ENCODE measurements at places on chromosomes 2 and 18.
A peak's percentile ranks its signal among the peaks of the same experiment; 100 is the strongest.

- DNase-seq, result no peak
Measured at GRCh38 chr2:52611759-52612158, 1155.8 kb upstream of the CHAC2 start.

GRCh38 chr2:54957321-54957999 is 92.8 kb downstream of the RTN4 start:
- no peak for DNase-seq

- no peak for DNase-seq
Measured at GRCh38 chr2:239806276-239806675, 218.9 kb downstream of the NDUFA10 start.

- no peak for DNase-seq
Measured at GRCh38 chr2:212997526-212998020, 153.8 kb downstream of the IKZF2 start.

GRCh38 chr18:22043837-22044236 is 125.6 kb upstream of the GATA6 start:
- no peak for DNase-seq

GRCh38 chr2:103960951-103961350 is 893.0 kb upstream of the POU3F3 start:
- DNase-seq, result no peak

GRCh38 chr2:70044290-70045040 is 42.8 kb upstream of the PCBP1 start:
- DNase-seq, result no peak

DNA sequence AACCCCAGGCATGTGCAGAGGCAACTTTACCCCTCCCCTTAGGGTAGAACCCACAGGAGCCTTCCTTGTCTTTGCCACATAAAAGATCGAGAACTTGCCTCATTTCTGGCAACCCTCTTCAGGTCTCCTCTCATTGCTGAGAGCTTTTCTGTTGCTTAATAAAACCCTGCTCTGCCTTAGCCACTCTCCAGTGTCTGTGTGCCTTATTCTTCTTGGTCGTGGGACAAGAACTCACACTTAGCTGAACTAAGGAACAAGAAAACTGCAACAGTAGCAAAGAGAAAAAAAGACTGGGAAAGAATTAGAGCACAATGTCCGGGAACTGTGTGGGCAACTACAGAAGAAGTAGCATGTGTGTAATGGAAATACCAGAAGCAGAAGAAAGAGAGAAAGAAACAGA is 56.2 kb upstream of the SMIM21 start:
- no peak for DNase-seq

DNA sequence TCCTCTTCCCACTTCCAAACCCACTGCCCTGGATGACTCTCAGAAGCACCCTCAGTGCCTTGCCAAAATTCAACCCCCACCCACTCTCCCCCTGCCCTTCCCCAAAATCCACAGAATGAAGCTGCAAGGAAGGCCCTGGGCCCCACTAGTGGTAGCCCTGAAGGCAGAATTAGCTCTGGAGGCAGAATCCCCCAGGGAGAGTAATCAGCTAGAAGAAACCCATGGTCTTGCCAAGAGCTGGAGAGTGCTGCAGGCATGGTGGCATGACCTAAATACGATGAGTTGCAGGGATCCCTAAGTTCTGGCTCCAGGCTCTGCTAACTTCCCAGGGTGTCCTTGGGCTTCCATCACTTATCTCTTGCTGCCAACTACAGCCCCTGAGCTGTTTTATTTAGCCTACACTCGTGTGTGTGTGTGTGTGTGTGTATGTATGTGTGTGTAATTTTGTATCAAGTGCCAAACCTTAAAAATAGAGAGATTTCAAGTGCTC is 7.9 kb downstream of the GAD1 start:
- no peak for DNase-seq

- DNase-seq, result no peak
Measured at GRCh38 chr2:46876741-46877384, 38.7 kb downstream of the MCFD2 start.

DNA sequence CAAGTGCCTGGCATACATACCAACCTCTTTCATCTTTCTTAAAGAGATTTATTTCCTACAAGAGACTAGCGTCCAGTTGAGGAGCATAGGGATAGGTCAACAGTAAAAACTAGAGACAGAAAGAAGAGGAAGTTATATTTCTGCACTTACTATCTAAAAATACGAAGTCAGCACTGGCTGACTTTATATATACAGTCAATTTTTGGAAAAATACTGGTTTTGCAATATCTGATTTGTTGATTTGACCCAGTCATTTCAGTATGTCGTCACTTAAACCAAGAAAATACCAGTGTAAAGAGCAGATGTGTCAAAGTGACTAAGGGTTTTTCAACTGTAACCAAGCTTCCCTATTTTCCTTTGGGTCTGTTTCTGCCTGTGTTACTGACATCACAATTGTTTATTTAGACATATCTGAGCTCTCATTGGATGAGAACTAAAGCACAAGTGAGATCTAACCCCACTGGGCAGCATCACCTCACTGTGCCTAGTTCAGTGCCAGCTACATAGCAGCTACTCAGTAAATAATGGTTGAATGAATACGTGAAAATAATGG is 23.0 kb downstream of the CYTIP start:
- DNase-seq, result no peak

GRCh38 chr2:33069894-33070651 is 123.3 kb downstream of the LTBP1 start:
- DNase-seq, result no peak

- peak; percentile 26 for DNase-seq
Measured at GRCh38 chr2:240155048-240155744, 14.7 kb upstream of the OTOS start.

- DNase-seq, result peak; percentile 34
Measured at GRCh38 chr2:74250189-74250631, 51.8 kb downstream of the MTHFD2 start.

DNA sequence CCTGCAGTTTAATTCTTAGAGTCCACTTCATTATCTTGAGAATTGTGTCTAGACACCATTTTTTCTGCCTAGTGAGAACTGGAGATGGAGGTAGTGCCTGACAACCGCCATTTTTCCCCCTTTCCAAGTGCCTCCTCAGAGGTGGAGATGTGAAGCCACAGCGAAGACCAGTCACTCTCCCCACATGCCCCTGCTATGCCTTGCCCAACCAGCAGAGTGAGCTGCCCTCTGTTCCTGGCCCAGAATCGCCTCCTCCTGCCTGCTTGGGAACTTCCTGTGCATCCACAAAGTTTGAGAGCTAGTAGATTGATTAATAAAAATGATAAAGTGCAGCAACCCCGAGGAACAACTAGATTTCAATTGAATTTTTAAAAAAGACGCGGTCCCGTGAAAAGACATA is 123.3 kb downstream of the CLIP4 start:
- DNase-seq, result no peak

- no peak for DNase-seq
Measured at GRCh38 chr2:105792561-105792960, 47.8 kb downstream of the NCK2 start.

GRCh38 chr18:28041366-28041765 is 135.6 kb downstream of the CDH2 start:
- no peak for DNase-seq

DNA sequence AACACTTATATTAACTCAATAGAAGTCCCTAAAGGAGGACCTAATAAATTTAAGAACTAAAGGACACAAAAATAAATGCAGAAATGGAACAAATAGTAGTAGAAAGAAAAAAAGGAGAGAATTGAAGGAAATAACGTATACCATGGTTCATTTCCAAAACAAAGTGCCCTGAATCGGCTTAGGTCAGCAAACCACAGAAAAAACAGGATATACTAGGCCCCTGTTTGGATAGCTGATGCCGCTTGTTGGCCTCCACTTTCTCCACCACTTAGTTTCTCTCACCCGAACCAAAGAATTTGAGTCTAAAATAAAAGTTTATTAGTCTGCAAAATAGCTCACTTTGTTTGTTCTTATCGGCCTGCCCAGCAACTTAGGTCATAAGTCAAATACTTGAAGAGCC is 100.4 kb downstream of the HIBCH start:
- no peak for DNase-seq

- no peak for DNase-seq
Measured at GRCh38 chr2:29892585-29893259, 28.7 kb downstream of the ALK start.

- DNase-seq, result no peak
Measured at GRCh38 chr2:230422149-230422548, 6.1 kb downstream of the SP100 start.

- DNase-seq, result no peak
Measured at GRCh38 chr18:74356959-74357358, 41.3 kb downstream of the C18orf63 start.

GRCh38 chr2:64352292-64352691 is 101.7 kb upstream of the LGALSL start:
- DNase-seq, result no peak

GRCh38 chr2:30798536-30798991 is 8.7 kb downstream of the CAPN13 start:
- DNase-seq, result no peak

DNA sequence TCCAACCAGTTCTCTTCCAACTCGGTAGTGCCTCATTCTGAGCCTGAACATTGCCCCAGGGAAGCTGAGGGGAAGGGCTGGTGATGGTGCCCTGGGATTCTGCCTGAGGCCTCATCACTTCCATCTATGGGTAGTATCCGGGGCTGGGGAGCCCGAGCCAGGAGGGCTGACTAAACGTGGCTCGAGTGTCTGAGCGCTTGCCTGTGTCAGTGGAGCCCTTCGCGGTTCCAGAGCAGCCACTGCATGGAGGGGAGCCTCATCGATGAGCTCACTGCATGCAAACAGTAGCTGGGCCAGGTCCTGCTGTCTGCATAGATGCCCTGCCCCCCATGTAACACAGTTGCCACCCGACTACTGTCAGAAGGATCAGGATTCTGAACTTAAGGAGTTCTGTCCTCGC is 129.3 kb downstream of the GLI2 start:
- no peak for DNase-seq

DNA sequence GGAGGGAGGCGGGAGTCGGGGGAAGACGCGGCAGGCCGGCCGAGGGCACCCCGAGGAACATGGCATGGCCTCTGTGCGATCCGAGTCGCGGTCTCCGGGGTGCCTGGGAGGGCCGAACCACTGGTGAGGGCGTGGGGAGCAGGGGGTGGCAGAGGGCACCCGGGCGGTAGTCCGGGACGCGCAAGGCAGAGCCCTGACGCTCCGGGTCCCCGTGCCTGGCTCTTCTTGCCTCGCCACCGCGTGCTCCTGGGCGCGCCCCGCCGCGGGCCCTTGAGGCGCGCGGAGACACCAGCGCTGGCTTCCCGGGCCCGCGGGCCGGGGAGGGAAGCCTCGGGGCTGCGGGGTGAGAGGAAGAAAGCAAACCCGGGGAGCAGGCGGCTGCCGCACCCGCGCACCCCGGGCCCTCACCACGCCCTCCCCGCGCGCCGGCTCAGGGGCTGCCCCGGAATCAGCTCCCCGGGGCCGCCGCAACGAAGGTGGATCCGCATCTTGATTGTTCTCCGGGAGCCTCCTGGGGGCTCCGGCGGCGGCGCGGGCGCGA is 4.3 kb downstream of the SOX11 start:
- DNase-seq, result no peak

DNA sequence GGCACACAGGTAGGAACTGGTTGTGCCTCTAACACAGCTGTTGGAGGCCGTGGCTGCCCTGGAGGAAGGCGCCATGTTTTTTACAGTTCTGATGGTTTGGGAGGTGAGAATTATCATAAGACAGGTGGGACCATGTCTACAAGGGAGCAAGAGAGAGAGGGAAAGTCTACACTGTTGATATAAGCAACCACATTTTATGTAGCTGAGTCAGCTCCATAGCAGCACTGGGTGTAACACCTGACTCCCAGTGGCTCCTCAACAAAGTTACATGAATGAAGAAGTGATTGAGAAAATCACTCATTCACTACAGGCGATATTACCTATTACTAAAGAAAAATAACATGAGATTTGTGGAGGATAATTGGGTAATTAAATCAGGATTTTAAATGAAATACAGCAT is 41.3 kb upstream of the ACAA2 start:
- no peak for DNase-seq

DNA sequence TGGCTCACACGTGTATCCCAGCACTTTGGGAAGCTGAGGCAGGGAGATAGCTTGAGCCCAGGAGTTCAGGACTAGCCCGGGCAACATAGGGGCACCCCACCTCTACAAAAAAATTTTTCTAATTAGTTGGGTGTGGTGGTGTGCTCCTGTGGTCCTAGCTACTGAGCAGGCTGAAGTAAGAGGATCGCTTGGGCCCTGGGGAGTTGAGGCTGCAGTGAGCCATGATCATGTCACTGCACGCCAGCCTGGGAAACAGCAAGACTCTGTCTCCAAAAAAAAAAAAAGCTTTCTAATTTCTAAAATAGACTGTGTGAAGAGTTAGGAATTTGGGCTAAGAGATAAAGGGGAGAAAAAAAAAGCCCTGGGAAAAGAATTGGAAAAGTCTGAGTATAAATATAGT is 51.9 kb upstream of the NAB1 start:
- no peak for DNase-seq

GRCh38 chr2:37587817-37588216 is 83.6 kb downstream of the CDC42EP3 start:
- no peak for DNase-seq

GRCh38 chr2:179987916-179988315 is 19.2 kb downstream of the CWC22 start:
- no peak for DNase-seq

DNA sequence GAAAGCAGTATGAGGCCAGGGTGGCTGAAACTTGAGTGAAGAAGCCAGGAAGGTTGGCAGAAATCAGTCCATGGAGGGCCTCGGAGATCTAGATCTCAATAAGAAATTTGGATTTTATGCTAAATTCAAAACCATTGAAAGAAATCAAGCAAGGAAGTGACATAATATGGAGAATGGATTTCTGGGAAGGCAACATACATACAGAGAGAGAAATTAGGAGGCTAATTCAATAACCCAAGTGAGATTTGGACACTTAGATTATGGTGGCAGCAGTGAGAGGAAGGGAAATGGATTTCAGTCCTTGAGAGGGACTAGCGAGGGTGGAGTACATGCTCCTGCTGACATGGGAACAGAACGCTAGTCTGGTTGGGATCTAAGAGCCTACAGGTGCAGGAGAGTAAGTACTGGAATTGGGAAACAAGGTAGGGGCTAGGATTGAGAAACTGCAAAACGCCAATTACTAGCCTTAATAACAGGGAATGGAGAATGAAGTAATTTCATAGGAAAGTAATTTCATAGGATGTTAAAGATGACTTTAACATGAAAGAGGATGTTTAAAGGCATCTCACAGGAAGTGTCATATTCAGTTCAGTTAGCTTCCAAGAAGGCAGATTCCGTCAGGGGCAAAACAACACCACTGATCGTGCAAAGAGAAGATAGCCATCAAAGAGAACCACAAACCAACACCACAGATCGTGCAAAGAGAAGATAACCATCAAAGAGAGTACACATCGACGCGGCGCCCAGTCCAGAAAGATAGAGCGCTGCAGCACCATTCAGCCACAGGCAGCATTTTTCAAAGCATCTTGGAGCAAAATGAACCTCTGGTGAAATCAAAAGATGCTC is 27.2 kb downstream of the CDKL4 start:
- DNase-seq, result peak; percentile 90

- DNase-seq, result no peak
Measured at GRCh38 chr2:150978053-150978452, 283.6 kb downstream of the RBM43 start.

DNA sequence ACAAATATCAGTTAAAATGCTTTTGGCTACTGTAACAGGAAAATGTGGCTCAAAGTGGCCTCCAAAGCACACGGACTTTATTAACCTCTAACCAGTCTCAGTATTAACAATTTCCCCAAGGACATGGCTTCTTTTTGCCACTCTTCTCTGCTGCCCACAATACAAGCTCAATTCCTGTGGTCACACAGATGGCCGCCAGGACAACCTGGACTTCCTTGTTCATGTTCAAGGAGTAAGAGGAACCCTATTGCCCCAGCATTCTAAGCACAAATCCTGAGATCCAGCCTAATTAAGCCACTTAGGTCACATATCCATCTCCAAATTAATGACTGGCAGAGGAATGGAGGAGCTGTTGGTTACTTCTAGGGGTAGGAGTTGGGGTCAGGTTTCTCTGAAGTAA is 38.2 kb downstream of the AOX1 start:
- no peak for DNase-seq
